ENCODE measurements at places on chromosomes 4 and X.

- DNase-seq, result no peak
Measured at GRCh38 chrX:20019672-20020365, 29.0 kb upstream of the BCLAF3 start.

GRCh38 chr4:161187569-161187968, 976.2 kb downstream of the FSTL5 start:
- DNase-seq, result no peak

- DNase-seq, result no peak
Measured at GRCh38 chrX:121000589-121000988, 15.0 kb upstream of the CT47A1 start.

DNA sequence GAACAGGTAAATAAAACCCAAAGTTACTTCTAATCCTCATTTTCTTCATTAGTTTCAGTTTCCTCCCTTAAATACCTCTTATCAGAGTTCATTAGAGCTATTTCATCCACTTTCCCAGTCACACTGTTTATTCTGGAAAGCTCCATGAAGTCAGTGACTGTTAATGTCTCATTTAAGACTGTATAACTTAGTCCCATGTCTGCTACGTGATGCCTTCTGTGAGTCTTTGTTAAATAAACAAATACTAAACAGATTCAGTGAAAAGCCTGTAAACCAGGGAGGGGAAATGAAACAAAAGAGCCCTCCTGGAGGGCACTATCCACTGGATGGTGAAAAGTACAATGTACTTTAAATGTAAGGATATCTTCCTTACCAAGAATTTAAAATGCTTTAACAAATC, 24.7 kb downstream of the ACE2 start:
- DNase-seq, result no peak

DNA sequence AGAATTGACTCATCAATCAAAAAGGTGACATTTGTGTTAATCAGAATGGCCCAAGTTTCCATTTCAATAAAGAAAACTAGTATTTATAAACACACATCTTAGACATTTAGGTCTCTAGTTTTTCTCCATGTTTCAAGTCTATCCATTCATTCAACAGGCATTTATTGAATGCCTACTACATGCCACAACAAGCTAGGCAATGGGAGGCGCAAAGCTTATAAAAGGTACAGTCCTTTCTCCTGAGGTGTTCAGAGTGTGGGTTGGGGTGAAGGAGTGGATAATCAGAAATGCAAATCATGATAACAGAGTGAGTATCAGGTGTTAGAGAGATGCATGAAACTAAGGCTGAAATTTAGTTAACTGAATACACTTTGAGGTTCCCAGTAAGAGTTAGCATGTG, 78.0 kb downstream of the HCCS start:
- no peak for DNase-seq

DNA sequence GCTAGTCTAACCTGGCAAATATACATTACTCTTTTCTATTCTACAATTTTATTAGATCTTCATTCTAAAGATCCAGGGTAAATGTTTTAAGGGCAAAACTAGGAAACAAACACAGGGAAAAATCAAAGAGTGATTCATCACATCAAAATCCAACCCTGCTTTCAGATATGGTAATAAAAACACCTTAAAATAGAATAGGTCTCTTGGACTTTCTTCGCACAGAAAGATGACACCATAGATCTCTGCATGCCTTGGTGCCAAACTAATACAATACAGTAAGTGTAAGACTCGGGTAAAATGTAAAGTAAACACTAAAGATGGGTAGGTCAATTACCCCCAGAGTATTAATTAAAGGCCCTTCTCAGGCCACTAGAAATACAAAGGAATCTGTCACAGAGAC, 34.2 kb downstream of the LDB2 start:
- DNase-seq, result no peak

- DNase-seq, result no peak
Measured at GRCh38 chr4:87551361-87551760, 22.2 kb upstream of the SPARCL1 start.

- no peak for DNase-seq
Measured at GRCh38 chrX:85288992-85289723, 45.4 kb downstream of the ZNF711 start.

Data from putamen (tissue), 1 donor.